ENCODE measurements at places on chromosomes 4 and X. TPM values are rescaled to one million over a fixed set of nuclear protein-coding genes. Genes with fewer than 3 reads are reported as not detected.

The MND1 gene
- total RNA-seq, result not detected

DNA sequence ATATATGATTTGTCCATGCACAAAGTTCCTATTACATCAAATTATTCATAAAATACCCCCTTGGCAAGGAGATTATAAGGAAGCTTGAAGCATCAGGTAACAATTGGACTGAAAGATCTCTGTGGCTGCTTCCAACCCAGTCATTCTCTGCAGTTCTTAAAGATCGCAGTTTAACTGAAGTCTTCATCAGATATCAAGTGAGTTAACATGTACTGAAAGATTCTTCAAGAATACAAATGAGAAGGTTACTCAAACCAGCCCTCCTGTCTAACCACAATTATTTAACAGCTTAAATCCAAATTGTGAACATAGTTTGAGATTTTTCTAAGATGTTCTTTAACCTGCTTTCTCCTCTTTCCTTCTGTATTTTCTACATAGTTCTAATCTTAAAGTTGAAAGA, 56.1 kb downstream of the SLC10A7 start:
- no peak for DNase-seq
- H3K27ac ChIP-seq, result no peak overlapping the region
- H3K27me3 ChIP-seq, result no peaks in the 10 kb centered on the region
- no peaks in the 10 kb centered on the region for H3K4me1 ChIP-seq

- H3K27me3 ChIP-seq, result no peaks in the 10 kb centered on the region
- H3K36me3 ChIP-seq, result no peaks in the 10 kb centered on the region
- no peak for DNase-seq
- H3K4me1 ChIP-seq, result no peaks in the 10 kb centered on the region
- H3K4me3 ChIP-seq, result no peak overlapping the region
Measured at GRCh38 chrX:133636009-133636408, 220.7 kb upstream of the GPC4 start.

DNA sequence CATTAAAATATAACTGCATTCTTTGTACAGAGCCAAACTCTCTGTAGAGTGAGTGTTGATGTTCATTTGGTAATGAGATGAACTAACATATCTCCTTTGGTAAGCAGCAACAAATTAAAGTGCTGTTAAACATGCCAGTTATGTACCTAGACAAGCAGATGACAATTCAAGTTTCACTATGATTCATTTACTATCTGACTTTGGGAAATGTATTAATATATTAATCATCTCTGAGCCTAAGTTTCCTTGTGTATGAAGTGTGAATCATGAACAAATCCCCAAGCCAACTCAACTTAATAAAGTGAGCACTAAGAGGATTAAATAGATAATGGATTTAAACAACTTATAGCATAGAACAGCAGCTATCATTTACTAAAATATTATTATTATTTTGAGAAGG, 1044.2 kb downstream of the GLUD2 start:
- H3K36me3 ChIP-seq, result no peaks in the 10 kb centered on the region
- no peaks in the 10 kb centered on the region for H3K4me1 ChIP-seq
- DNase-seq, result no peak
- H3K4me3 ChIP-seq, result no peak overlapping the region
- H3K27me3 ChIP-seq, result no peaks in the 10 kb centered on the region

DNA sequence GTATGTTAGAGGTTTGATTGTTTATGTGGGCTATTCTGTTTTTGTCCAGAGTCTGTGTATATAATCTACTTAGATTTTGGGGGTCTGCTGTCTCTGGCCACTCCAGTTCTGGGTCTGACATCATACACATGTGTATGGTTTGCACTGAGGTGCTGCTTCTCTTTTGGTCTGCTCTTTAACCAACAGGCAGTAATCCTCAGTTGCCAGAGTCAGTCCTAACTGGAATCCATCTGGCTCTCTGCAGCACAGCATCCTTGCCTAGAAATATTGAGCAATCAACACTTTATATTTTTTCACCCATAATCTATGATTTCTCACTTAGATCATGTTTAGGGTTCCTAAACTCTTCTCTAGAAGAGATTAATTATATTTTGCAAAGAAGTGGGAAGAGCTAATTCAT, 98.3 kb upstream of the SFRP2 start:
- H3K27ac ChIP-seq, result no peak overlapping the region
- no peaks in the 10 kb centered on the region for H3K27me3 ChIP-seq
- H3K4me1 ChIP-seq, result no peaks in the 10 kb centered on the region
- no peak overlapping the region for H3K4me3 ChIP-seq
- DNase-seq, result no peak
- H3K36me3 ChIP-seq, result no peaks in the 10 kb centered on the region

- no peaks in the 10 kb centered on the region for H3K27me3 ChIP-seq
- no peak overlapping the region for H3K4me3 ChIP-seq
- no peaks in the 10 kb centered on the region for H3K4me1 ChIP-seq
- no peak overlapping the region for H3K27ac ChIP-seq
- no peak for DNase-seq
Measured at GRCh38 chrX:134324359-134324758, 87.4 kb downstream of the CCDC160 start.

DNA sequence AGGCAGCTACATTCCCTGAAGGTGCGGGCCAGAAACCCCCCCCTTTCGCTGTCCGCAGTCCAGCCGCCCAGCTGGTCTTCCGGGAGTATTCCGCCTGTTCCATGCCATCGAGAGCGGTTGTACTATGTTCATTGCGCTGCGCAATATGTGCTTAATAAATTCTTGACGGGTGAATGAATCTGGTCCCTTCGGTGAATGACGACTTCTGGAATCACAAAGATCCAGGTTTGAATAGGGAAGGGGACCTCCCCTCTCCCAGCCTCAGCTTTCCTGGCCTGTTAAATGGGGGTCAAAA, 777 bp upstream of the TFE3 start:
- H3K4me1 ChIP-seq, result peaks cover 8% of the 10 kb centered on the region
- H3K36me3 ChIP-seq, result peaks cover 4% of the 10 kb centered on the region
- DNase-seq, result no peak

- no peaks in the 10 kb centered on the region for H3K36me3 ChIP-seq
- DNase-seq, result no peak
- no peaks in the 10 kb centered on the region for H3K4me1 ChIP-seq
- no peak overlapping the region for H3K4me3 ChIP-seq
- H3K27me3 ChIP-seq, result no peaks in the 10 kb centered on the region
Measured at GRCh38 chr4:72326692-72327632, 242.1 kb downstream of the ADAMTS3 start.

DNA sequence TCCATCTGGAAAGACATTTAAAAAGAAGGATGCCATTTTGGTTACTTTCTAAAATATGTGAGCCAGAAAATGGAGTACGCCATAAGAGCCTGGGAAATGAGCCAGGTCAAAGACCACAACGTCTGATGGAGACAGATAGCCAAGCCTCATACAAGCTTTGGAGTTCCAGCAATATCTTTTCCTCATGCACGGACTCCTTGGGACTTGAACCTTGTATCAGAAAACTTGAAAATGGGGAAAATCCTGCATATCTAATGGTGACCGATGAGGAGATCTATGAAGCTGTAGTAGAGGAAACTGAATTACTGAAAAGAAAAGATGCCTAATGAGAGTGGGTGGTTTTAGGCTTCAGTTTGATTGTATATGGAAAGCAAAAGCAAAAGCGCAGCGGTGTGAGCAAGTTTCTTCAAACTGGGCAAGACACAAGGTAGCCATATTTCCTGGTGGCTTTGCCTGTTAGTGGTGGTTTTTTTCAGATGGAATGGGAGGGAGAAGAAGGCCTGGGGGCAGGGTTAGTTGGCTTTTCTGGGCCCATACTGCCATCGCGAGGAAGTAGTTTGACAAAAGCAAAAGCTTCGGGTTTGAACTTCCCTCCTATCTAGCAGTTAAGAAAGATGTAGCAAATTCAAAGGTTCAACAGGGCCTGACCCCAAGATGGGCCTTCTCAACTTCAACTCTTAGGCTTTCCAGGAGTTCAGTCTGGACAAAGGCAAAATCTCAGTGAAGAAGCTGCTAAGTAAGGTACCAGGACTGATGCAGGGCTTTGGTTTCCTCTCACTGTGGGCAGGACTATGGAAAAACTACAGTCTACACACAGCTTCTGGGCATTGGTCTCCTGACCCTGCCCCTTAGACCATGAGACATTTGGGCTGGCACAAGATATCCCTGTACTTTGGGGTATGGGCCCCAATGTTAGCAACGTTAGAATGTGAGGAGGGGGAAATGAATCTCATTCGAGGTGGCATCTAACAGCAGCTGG, 210.0 kb upstream of the STK26 start:
- no peaks in the 10 kb centered on the region for H3K36me3 ChIP-seq
- H3K4me1 ChIP-seq, result no peaks in the 10 kb centered on the region
- no peaks in the 10 kb centered on the region for H3K27me3 ChIP-seq
- H3K4me3 ChIP-seq, result no peak overlapping the region
- H3K27ac ChIP-seq, result peak overlapping the region; percentile 74
- no peak for DNase-seq

The SGMS2 gene
- 158 TPM for total RNA-seq

- H3K4me1 ChIP-seq, result no peaks in the 10 kb centered on the region
- no peak overlapping the region for H3K4me3 ChIP-seq
- no peak for DNase-seq
- H3K36me3 ChIP-seq, result no peaks in the 10 kb centered on the region
- no peak overlapping the region for H3K27ac ChIP-seq
- H3K27me3 ChIP-seq, result no peaks in the 10 kb centered on the region
Measured at GRCh38 chr4:61251129-61251528, 51.0 kb downstream of the ADGRL3 start.

GRCh38 chr4:77697860-77698590, 92.4 kb downstream of the CXCL13 start:
- no peaks in the 10 kb centered on the region for H3K4me1 ChIP-seq
- H3K4me3 ChIP-seq, result no peak overlapping the region
- H3K27ac ChIP-seq, result no peak overlapping the region

DNA sequence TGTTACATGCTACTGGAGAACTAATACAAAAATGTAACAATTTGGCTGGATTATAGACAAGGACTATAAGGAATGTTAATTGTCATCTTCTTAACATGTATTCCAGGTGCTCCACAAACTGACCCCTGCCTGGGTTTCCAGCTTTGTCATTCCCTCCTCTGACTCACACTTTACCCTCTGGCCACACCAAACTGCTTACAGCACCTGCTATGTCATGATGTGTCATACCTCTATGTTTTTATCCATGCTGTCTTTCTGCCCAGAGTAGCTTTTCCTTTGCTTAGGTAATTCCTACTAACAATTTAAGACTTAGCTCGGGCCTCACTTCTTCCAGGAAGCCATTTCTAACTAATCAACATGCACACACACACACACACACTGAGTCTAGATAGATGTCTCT, 14.0 kb upstream of the SHROOM4 start:
- H3K27ac ChIP-seq, result no peak overlapping the region
- H3K27me3 ChIP-seq, result no peaks in the 10 kb centered on the region
- no peaks in the 10 kb centered on the region for H3K36me3 ChIP-seq
- no peaks in the 10 kb centered on the region for H3K4me1 ChIP-seq

- no peaks in the 10 kb centered on the region for H3K27me3 ChIP-seq
- H3K27ac ChIP-seq, result no peak overlapping the region
- no peak overlapping the region for H3K4me3 ChIP-seq
- no peak for DNase-seq
- peaks cover 1% of the 10 kb centered on the region for H3K36me3 ChIP-seq
Measured at GRCh38 chr4:5770051-5770450, 59.0 kb downstream of the EVC start.

DNA sequence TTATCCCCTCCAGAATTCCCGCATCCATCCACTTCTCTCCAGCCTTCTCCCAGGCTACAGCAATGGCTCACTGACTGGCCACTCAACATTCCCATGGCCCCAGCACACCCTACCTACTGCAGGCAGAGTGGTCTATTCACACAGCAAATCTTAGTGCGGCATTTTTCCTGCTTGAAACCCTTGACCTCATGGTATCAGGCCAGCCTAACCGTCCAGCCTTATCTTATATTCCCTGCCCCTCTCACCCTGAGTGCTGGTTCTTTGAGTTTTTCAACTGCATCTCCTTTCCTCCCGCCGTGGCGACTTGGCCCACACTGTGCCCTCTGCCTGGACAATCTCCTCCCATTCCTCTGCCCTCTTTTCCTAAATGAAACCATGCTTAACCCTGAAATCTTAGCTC, 10.0 kb upstream of the S100G start:
- no peak for DNase-seq
- H3K27ac ChIP-seq, result no peak overlapping the region
- H3K4me3 ChIP-seq, result no peak overlapping the region
- H3K36me3 ChIP-seq, result no peaks in the 10 kb centered on the region

- H3K4me1 ChIP-seq, result no peaks in the 10 kb centered on the region
- H3K27me3 ChIP-seq, result no peaks in the 10 kb centered on the region
- H3K27ac ChIP-seq, result no peak overlapping the region
- H3K4me3 ChIP-seq, result no peak overlapping the region
- peak; percentile 13 for DNase-seq
Measured at GRCh38 chr4:2058264-2059045, 672 bp upstream of the NAT8L start.

The RASL11B gene
- 0.54 TPM for total RNA-seq

DNA sequence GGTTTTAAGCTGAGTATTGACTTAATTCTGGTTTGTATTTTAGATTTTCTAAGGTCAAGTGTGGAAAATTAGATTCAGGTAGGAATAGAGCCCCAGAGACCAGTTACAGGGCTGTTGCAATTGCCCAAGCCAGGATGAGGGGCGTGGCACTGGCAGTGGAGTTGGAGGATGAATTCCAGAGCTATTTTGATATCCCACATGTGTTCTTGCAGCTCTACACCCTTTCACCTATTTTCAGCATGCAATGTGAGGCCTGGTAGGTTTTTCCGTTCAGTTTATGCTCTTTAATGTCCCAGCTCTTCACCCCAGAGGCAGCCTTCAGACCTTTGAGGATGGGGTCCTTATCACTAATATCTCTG, 17.9 kb upstream of the OGT start:
- no peak overlapping the region for H3K27ac ChIP-seq
- H3K4me3 ChIP-seq, result no peak overlapping the region
- no peak for DNase-seq
- no peaks in the 10 kb centered on the region for H3K36me3 ChIP-seq
- no peaks in the 10 kb centered on the region for H3K4me1 ChIP-seq
- no peaks in the 10 kb centered on the region for H3K27me3 ChIP-seq

The GPM6B gene
- total RNA-seq, result 6.1 TPM

DNA sequence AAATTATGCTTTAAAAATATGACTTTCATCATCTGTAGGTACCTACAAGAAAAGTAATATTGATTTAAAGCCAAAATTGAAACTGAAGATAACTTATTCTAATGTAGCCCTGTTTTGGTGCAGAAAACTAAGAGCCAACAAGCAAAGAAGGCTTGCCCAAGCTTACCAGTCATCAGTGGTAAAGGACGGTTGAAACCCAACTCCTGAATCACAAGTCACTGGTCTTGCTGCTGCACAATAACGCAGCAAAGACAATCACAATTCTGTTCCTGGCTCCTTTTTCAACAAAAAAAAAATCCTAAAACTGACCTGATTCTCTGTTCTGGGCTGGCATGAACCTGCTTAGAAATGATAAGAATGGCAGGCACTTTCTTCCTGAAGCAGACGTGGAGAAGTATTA, 34.5 kb downstream of the WDFY3 start:
- DNase-seq, result no peak
- H3K4me3 ChIP-seq, result no peak overlapping the region
- no peaks in the 10 kb centered on the region for H3K36me3 ChIP-seq
- no peaks in the 10 kb centered on the region for H3K4me1 ChIP-seq
- H3K27me3 ChIP-seq, result no peaks in the 10 kb centered on the region

The TMEM35A gene
- total RNA-seq, result 0.78 TPM

The PDHA1 gene
- total RNA-seq, result 122 TPM

The PDS5A gene
- total RNA-seq, result 92.3 TPM
